RPMI8226 (cell line): ENCODE measurements at places on chromosomes 13 and 19.

DNA sequence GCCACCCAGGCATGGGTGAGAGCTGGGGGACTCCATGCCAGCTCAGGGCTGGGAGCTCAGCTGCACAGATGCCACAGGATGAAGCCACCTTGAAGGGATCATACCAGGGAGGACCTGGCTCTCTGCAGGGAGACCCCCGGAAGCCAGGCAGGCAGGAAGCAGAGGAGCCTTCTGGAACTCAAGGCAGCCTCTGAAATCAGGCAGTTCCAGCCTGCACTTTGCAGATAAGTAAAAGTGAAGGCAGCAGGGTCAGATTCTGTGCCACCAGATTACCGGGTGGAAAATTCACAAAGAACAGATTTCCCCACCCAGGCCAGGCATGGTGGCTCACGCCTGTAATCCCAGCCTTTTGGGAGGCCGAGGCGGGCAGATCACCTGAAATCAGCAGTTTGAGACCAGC lies 2.5 kb downstream of the TMEM259 start:
- DNase-seq, result no peak

DNA sequence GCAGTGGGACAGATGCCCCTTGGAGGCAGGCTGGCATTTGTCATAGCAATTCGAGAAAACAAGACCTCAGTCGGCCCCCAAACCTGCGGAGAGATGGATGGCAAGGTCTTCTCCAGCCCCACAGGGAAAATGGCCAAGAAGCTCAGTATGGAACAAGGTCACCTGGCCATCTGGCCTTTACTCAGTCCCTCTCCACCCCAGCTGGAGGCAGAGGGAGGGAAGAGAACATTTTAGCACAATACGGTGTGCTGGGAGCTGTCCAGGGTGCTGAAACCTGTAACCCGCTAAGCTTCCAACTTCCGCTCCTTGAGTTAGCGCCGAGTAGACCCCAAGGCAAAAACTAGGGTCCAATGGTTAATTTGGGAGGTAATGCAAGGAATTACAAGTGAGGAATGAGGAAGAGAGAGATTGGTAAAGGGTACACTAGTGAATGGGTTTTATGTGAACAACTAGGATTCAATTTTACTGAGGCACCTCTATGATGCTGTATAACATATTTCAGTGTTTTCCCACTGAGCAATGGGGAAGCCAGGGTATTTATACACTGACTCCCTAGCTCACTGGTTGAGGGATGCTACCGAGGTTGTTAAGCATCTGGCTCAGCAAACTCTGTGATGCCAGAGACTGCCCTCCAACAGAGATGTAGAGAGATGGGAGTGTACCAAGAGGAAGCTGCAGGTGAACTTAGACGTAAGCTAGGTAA lies 64.3 kb downstream of the CACNA1A start:
- peak; percentile 79 for DNase-seq

DNA sequence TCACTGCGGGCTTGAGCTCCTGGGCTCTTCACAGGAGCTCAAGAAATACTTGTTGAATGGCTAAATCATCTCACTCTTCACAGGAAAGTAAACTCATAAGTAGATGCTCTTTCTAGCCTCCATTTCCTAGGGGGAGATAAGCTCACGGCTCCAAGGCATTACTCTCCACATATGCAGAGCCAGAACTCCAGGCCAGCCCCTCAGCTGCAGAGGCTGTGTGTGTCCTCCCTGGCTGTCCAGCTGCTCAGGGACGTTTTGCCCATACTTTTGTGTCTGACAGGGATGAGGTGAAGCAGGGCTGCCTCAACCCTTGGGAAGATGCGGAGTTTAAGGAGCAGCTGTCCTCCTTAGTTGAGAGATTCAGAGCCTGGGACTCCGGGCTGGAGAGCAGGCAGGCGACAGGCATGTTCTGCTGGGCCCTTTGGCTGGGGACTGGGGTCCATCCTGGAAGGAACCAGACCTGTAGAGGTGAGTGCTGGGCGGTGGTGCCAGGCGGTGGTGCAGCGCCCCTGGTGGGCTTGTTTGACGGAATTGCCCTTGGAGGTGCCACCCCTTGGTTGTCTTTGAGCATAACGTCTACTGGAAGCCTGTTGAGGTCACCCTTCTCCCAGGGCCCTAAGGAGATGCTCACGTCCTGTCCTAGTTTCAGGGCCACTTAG lies 20.5 kb upstream of the SLC15A1 start:
- DNase-seq, result no peak

- no peak for DNase-seq
These were observed 140.0 kb downstream of the SIPA1L3 start for GRCh38 chr19:38047049-38047438.

DNA sequence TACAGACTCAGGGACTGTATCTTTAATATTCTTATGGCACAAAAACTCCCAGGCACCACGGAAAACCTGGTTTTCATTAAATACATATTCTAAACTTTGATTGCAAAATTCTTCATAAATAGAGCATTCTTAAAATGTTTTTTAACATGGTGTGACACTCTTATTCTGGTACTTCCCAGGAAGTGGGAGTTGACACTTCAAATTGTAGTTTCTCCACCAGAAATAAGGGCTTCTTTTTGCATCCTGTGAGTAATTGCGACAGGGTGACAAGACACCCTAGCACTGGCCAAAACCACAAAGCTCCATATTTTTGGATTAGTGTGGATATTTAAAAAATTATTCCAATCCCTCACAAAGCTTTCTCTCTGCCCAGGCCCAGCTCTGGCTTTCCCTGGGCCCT lies 43.6 kb upstream of the MTIF3 start:
- DNase-seq, result no peak

DNA sequence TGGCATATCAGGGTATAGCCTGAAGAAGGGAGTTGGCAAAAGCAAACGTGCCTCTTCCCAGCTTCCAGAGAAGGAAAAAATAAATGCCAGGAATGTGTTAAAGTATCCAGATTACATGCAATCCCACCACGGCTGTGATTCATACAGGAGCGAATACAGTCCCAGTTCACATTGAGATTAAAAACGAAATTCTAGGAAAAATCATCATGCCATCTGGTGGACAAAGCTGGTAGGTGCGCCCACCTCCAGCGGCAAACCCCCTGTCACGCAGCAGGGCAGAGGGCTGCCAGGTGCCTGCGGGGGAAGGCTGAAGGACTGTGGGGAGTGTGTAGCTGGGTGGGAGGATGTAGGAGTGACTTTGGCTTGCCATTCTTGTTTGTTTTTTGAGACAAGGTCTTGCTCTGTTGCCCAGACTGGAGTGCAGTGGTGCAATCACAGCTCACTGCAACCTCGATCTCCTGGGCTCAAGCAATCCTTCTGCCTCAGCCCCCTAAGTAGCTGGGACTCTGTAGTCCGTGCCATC lies 6.4 kb upstream of the DMWD start:
- peak; percentile 49 for DNase-seq

DNA sequence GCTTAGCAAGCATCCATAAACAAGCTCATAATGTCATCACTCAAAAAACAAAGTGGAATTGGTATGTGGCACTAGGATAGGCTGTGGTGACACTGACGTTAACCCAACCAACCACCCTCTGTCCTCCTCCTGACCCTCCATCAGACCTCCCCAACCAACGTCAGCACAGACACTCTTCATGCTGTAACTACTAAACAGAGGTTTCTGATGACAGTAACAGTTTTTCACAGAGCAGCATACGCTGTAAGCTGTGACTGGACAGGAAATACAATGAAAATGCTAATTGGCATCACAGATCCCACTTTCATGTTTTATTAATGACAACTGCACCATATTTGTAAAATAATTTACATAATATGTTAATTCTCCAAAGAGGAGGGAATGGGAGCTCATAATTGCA lies 238.0 kb downstream of the IRS2 start:
- peak; percentile 25 for DNase-seq

DNA sequence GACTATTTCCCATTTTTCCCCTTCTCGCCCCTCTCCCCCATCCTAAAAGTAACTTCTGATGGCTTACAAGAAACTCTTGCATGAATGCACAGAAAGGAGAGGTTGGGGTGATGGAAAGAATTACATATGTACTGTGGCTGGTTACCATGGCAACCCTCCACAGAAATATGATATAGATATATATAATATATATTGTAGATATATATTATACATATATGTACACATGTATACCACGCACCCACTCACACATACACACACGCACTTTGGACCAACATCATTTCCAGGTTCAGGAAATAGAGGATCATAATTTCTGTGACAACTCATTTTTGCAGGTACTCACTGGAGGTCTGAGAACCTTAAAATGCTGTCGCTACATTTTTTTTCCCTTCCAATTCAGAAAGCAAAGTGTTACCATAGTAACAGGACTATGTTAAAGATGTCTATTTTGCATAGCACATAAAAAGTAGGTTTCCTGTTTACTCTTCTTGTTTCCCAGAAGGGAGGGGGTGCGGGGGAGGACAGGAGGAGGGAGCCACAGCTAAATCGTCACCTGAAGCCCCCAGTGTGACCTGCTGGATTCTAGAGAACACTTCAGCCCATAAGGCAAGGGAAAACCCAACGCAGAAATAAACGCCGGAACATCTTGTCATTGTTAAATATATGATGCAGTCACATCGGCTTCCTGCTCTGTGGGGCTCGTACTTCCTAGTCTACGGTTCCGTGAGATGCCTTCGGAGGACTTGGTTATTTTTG lies 44.7 kb downstream of the EFNB2 start:
- DNase-seq, result no peak

GRCh38 chr13:49690133-49690994 lies 922 bp downstream of the EBPL start:
- peak; percentile 59 for DNase-seq

- DNase-seq, result no peak
These were observed 11.5 kb upstream of the GAS6 start for GRCh38 chr13:113875429-113875815.

DNA sequence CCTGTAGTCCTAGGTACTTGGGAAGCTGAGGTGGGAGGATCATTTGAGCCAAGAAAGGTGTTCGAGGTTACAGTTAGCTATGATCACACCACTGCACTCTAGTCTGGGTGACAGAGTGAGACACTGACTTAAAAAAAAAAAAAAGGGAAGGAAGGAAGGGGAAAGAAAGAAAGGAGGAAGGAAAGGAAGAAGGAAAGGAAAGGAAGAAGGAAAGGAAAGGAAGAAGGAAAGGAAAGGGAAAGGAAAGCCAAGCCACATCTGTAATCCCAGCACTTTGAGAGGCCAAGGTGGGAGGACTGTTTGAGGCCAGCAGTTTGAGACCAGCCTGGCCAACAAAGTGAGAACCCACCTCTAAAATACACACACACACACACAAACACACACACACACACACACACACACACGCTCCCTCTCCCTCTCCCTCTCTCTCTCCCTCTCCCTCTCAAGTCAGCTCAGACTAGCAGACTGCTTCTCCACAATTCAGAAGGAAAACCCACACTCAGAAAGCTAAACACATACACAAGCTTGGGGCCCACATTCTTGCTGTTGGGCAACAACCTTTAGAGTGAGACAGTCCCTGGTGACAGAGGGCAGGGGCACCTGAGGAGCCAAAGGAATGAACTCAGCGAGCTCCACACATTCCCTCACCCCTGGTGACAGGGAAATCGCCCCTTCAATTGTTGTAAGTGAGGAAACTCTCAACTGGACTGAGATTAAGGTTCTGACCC lies 2.7 kb downstream of the ZNF709 start:
- DNase-seq, result peak; percentile 71

DNA sequence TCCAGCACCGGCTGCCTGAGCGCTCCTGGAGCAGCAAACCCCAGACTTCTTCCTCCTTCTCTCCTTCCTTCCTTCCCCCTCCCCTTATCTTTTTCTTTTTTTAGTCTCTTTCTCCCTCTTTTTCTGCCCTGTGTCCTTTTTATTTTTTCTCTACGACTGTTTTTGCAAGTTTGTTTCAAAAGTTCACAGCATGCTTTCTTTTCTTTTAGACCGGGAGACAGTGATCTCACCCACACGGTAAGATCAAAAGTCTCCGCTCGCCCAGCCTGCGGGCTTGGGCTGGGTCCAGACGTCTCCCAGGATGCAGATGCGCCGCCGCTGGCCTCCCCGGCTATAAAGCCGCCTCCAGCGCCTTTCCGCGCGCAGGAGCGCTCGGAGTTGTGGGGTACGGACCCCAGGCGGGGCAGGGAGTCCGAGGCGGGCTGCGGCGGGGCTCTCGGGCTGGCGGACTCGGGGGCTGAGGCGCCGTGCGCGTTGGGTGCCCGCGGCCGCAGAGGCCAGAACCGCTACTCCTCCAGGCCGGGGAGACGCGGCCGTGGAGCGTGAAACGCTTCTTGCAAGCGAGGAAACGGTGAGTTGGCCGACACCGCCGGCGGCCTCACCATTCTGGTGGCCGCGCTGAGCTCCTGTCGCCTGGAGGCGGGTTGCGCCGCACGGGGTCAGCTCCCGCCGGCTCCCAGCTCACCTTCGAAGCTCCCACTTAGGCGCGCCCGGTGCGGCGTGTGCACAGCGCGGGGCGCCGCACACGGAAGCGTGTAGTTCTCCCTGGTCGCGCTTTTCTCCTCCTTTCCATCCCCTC lies 2.0 kb upstream of the TSHZ3 start:
- DNase-seq, result no peak

DNA sequence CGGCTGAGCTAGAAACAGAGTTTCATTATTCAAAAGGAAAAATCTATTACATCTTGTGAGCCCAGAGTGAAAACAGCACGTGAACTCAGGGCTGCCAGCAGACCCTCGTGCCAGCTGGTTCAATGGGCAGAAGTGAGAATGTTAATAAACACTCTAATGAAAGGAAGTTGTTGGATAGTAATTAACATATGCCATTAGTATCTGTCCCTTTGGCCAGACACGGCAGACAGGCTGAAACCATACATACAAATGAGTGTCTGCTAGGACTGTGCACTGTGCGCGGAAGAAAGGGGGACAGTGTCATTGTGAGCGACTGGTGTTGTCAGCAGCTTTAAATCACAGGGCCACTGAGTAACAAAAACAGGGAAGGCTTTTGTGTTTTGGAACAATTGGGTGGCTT lies 121.9 kb upstream of the TSC22D1 start:
- DNase-seq, result no peak

DNA sequence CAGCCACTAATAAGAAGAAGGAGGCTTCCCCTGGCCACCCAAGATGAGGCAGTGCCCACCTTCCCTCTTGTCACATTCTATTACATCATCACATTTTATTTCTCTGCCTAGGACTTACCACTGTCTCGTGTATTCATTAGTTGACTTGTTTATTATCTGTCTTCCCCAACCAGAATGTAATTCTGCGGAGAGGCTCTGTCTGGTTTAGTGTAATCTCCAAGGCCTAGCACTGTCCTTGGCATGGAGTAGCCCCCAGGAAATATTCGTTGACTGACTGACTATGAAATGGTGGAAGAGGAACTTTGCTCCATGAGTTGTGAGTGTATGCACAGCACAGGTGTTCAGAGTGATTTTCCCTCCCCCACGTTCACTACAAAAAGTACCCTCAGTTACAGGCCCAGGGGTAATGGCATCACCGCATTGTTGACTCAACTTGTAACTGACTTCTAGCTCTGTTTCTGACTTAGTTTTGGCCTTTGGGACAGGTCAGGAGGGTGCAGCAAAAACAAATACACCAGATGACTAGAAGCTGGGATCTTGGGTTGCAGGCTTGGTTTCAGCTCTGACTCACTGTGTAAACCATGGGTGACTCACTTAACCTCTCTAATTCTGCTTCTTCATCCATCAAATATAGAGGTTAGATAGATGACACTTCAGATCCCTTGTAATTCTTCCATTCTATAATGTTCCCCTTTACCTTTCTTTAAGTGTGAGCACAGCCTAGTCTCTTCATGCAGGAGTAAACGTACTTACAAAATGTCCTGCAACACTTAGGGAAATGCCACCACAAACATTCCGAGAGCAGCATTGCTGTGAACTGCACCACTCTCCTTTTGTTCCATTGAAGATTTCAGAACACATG lies 229.7 kb downstream of the KCNRG start:
- peak; percentile 6 for DNase-seq
